Fibroblast of gingiva (primary cell): ENCODE measurements at places on chromosomes 11 and 22.

DNA sequence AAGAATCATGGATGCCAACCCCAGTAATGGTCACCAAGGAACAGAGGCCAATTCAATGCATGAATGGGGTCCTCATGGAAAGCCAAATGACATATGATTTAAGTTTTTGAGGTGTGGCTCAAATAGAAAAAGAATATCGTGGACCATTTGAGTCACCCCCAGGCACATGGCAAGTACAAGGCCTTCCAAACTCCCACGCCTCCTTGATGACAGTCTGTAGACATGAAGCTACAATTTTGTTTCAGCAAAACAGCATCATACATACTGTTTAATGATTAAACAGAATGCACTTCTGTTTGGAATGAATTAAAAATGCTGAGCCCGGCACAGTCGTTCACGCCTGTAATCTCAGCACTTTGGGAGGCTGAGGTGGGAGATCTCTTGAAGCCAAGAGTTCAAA lies 7.4 kb downstream of the FADD start:
- no peak for DNase-seq

DNA sequence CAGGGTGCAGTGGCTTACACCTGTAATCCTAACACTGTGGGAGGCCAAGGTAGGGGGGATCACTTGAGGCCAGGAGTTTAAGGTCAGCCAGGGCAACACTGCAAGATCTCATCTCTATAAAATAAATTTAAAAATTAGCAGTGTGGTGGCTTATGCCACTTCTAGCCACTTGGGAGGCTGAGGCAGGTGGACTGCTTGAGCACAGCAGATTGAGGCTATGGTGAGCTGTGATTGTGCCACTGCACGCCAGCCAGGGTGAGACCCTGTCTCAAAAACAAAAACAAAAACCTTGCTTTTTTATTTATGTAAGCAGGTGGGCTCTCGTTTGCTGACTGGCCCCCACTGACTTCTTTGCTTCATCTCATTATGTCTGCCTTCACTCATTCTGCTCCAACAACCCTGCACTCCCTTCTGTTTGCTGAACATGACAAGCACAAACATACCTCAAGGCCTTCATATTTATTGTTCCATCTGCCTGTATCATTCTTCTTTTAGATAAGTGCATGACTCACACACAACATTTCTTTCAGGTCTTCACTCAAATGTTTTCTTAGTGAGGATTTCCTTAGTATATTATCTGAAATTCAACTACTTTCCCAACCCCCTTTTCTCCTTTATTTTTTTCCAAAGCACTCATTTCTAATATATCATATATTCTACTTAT lies 32.4 kb upstream of the CLNS1A start:
- no peak for DNase-seq

DNA sequence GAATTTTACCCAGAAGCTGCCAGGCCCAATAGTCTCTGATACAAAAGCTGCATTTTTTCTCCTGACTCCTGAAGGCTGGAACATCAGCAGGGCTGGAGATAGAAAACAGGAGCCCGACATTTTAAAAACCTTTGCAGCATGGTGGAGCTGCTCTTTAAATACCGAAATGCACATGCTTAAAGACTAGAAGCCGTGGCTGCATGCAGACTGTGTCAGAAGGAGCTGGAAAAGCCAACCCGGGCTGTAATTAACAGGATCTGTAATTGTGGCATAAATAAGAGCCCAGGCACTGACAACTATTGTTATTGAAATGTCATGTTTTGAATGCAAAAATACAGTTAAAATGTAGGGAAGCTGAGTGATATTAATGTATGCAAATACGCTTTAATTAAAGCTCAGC lies 304.9 kb upstream of the PLET1 start:
- no peak for DNase-seq

DNA sequence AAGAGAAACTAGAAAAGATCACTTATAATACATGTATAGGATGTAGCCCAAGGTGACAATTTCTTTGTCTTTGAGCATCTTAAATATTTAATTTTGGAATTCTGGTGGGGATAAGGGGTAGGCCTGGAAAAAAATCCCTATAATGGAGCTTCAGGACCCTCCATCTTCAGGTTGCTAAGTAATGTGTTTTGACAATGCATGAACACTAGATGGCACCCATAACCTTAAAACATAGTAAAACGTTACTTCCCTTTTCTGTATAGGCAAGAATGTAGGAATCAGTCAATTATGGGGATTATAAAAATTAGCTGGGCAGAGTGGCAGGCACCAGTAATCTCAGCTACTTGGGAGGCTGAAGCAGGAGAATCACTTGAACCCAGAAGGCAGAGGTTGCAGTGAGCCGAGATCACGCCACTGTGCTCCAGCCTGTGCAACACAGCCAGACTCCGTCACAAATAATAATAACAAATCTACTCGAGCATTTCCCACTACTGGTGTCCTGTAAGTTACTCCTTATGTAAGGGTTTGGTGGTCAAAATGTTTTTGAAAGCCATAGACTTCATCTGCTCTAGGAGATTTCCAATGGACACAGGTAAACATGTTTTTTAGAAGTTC lies 541.9 kb upstream of the CCDC90B start:
- peak; percentile 24 for DNase-seq
